NCI-H2081 treated with DMSO at 0.1 percent for 48 hours (cell line): ENCODE measurements at places on chromosomes 6 and 20.

- DNase-seq = no peak
These were observed 382.4 kb upstream of the CDH4 start for GRCh38 chr20:60869625-60870024.

- peak; percentile 83 for DNase-seq
These were observed 262.0 kb downstream of the BTBD3 start for GRCh38 chr20:12179692-12180091.

- no peak for DNase-seq
These were observed 251.2 kb upstream of the MOCS1 start for GRCh38 chr6:40185486-40185885.

- no peak for DNase-seq
These were observed 9.5 kb downstream of the TNFAIP3 start for GRCh38 chr6:137876547-137876946.

GRCh38 chr6:134187751-134188150, 130.2 kb downstream of the SGK1 start:
- no peak for DNase-seq

DNA sequence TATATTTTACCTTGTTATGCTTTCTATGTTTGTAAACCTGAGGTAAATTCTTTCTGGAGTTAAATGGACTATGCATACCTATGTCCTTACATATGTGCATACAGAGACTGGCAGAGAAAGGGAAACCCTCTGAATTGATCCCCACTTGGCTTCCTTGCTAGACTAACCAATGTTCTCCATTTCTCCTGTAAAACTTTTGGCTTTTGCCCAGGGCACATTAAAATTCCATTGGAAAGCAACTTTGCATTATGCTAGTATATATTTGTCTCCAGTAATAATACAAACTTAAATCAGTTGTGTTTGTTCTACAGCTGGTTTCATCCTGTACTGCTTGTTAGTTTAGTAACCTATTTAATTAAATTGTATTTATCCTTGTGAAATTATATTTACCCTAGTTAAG, 646.0 kb upstream of the MARCKS start:
- no peak for DNase-seq

GRCh38 chr6:12749531-12750379, 33.2 kb downstream of the PHACTR1 start:
- DNase-seq = peak; percentile 9

DNA sequence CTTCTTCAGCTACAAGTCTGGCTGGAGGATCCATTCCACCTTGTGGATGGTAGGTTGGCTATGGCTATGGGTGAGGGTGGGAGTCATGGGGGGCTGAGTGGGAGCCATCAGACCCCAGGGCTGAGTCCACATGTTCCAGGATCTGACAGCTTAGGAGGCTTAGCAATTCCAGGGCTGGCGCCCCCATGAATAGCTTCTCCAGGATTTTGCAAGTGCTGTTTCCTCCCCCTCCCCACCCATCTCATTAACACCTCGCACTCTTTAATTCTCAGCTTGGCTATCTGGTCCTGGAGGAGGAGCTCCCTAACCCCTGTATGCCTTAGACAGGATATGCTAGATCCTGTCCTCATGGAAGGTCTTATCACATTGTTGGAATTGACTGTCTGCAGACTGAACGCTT, 39.0 kb upstream of the ANGPT4 start:
- no peak for DNase-seq

- DNase-seq = no peak
These were observed 64.9 kb upstream of the RREB1 start for GRCh38 chr6:7042654-7043545.

GRCh38 chr20:237929-238328, 10.9 kb downstream of the DEFB129 start:
- no peak for DNase-seq

- DNase-seq = no peak
These were observed 118.8 kb upstream of the NRN1 start for GRCh38 chr6:6125495-6125894.

- no peak for DNase-seq
These were observed 586.0 kb upstream of the CHD6 start for GRCh38 chr20:42204109-42204660.
